Midbrain (tissue), 1 donor: ENCODE measurements at places on chromosomes 7 and 10.

- DNase-seq, result no peak
These were observed 265.4 kb downstream of the KCND2 start for GRCh38 chr7:120538335-120538734.

DNA sequence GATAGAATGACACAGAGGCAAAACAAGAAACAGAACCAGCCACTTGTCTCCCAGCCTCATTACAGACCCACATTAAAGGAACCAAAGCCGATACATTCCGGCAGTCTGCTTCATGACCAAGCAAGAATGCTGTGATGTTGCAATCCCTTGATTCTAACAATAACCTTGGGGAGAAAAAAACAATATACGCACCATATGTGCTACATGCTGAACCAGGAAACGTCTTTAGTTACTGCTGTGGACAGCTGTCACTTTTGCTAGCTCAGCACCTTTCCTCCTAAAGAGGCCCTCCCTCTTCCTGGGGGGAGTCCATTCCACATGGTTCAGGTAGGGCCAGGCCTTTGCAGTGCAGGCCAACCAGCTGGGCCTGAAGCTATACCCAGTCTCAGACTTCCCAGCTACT, 79.1 kb downstream of the PRTFDC1 start:
- DNase-seq, result peak; percentile 52

DNA sequence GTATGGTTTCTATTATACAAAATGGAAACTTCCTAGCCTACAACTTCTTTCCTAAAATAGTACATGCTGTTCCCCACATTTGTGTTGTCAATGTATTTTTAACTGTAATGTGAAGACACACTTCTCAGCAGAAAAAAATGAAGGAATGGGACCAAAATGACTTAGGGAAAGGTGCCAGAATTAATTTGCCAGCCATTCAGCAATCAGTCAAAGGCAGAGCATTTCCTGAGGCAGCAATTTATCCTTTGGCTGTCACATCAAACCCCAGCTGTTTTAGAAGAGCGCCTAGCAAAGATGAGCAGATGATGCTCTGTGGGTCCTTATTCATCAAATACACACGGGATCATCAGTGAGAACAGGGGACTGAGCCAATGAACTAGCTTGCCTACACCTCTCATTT, 592.5 kb downstream of the KCNMA1 start:
- DNase-seq, result no peak

GRCh38 chr10:127610816-127611215, 61.7 kb downstream of the NPS start:
- DNase-seq, result no peak

GRCh38 chr7:104775531-104775930, 238.5 kb upstream of the KMT2E start:
- DNase-seq, result no peak

- DNase-seq, result peak; percentile 1
These were observed 44.1 kb upstream of the CDK6 start for GRCh38 chr7:92880212-92881090.

- DNase-seq, result no peak
These were observed 51.5 kb downstream of the CCDC71L start for GRCh38 chr7:106609416-106609815.
